ENCODE measurements at places on chromosomes 11 and 22.

GRCh38 chr11:999009-999408, 37.5 kb downstream of the MUC6 start:
- no peak for DNase-seq

- DNase-seq = no peak
These were observed 2.4 kb downstream of the CCDC188 start for GRCh38 chr22:20148414-20148813.

DNA sequence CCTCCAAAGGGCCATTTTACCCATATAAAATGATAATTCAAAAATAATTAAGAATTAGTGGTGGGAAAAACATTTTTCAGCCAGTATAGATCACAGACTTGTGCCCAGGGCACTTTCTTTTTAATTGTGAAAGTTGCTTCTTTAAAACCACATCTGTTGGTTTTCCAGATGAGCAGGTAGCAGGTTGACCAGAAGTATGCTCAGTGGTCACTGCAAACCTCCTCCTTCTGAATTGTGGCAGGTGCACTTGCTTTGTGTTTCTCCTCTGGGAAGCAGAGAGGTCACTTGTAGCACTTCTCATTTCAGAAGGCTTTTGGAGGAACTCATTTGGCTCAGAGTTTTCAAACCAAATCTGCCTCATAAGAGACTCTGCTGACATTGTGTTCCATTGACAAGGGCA, 24.6 kb upstream of the CWF19L2 start:
- no peak for DNase-seq

DNA sequence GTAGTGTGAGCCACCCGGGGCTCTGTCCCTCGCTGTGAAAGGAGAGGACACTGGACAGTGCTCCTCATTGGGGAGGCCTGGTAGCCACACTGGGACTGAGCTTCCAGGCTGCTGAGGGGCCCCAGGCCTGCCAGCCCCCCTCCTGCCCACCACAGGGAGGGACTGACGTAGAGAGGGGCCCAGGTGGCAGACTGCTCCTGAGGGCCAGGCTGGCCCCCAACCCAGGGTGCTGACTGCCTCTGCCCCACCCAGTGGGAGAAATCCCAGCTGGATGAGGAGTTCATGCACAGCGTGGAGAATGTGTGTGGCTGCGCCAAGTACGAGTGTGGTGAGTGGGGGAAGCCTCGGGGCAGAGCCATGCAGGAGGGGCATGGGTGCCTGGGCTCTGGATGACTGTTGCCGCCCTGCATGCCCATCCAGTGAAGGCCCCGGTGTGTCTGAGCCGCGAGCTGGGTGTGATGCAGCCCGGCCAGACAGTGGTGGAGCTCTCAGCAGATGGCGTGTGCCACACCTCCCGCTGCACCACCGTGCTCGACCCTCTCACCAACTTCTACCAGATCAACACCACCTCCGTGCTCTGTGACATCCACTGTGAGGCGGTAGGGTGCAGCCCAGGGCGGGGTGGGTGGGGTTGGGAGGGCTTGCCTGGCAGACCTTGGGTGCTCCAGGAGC, 78.7 kb upstream of the MYOD1 start:
- no peak for DNase-seq

DNA sequence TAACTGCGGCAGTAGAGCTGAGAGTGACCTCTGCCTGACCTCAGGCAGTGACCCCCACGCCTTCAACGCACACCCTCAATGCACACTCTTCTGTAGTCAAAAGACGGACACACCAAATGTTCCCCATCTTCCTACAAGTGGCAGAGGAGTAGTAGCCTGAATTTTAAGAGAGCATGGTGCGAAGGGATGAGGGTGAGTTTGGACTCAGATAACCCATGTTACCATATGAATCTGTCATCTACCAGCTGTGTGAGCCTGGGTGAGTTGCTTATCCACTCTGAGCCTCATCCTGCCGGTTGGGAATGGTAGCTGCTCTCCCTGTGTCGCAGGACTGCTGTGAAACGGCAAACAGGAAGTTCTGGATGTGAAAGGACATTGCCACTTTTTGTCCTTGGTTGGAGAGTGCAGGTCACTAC, 20.6 kb upstream of the ROBO3 start:
- no peak for DNase-seq

DNA sequence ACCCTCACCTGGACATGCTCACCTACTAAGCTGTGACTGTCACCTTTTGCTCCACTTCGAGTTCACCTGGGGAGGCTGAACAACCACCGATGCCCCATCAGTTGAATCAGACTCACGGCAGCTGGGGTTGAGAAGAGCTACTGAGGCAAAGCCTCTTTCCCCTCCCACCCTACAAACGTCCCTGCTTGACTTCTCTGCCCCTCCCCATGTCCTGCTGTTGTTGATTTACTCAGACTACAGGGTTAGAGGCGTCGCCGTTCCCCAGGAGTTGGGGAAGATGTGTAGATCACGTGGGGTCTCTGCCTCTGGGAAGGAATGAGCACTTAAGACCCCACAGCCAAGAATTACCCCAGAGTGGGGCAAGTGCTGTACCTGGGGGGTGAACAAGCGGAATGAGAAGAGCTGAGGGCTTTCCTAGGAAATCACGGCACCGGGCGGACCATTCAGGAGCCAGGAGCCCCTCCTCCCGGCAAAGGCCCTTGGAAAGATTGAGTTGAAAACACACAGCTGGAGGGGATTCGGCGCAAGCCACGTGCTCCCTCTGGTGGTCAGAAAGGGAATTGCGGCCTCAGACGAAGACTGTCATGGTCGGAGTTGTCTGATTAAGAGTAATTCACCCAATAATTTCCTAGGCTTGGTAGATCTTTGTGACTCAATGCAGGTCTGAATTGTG, 7.0 kb downstream of the FXYD2 start:
- peak; percentile 80 for DNase-seq

DNA sequence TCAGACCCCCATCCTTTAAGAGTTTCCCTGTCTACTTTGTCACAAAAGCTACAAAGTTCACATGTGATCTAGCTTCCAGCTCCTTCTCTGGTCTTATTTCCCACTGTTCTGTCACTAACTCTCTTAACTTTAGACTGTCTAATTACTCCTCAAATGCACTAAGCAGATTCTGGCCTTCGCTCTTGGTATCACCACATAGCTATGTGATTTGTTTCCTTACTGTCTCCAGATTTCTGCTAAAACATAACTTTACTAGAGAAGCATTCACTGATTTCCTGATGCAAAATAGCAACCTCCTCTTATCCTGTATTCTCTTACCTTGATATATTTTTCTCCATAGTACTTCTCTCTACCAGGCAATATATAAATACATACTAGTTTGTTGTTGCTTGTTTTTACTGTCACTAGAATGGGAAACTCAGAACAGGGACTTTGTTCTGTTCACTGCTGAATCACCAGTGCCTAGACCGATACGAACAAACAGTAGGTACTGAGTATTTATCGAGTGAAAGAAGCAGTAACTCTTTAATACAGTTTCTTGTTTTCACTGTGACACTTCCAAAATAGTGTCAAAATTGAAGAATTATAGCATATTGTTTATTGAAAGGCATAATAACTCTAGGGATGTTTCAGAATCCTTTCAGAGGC, 205.6 kb downstream of the DDX10 start:
- no peak for DNase-seq

DNA sequence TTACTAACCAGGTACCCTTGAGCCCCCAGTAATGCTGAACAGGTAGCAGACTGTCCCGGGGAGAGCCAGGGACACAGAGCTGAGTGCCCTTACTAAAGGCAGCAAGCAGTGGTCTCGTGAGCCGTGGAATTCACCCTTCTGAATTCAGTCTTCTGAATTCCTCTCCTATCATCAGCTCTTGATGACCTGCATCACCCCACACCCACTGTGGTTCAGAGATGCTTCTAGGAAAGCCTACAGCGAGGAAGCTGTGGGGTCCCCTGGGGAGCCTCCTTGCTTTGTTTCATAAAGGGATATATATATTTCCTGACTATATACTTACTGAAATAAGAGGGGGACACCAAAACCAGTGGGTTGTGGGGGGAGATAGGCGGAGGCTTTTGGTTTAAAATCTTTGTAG, 2.6 kb downstream of the SPATA19 start:
- peak; percentile 3 for DNase-seq

DNA sequence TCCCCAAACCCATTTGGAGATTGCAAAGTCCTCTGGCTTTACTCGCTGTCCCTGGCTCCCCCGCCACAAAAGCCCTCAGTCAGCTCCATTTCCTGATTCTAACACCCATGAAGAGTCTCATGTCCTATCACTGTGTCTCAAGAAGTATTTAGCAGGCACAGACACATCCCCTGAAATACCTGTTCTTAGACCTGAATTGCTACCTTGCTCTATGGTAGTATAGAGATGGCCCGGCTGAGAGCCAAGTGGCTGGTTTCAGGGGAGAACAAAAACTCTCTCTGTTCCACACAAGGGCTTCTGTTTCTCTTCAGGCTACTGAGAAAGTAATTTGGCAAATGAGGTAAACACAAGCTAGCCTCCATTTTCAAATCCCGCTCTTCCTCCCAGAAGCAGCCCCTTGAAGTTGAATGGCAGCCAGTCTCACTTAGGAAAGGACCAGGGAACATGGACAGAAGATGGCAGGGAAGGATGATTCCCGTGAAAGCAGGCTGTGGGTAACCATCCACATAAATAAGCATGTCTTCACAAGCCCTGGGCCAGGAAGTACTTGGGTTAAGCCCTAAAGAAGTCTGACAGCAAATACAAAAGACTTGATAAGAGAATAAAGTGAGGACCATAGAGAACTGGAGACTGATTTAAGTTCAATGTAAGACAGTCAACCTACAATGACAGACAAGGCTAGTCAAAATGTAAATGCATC, 137.8 kb downstream of the C11orf58 start:
- no peak for DNase-seq

GRCh38 chr11:15976433-15977045, 379.8 kb downstream of the SOX6 start:
- no peak for DNase-seq

DNA sequence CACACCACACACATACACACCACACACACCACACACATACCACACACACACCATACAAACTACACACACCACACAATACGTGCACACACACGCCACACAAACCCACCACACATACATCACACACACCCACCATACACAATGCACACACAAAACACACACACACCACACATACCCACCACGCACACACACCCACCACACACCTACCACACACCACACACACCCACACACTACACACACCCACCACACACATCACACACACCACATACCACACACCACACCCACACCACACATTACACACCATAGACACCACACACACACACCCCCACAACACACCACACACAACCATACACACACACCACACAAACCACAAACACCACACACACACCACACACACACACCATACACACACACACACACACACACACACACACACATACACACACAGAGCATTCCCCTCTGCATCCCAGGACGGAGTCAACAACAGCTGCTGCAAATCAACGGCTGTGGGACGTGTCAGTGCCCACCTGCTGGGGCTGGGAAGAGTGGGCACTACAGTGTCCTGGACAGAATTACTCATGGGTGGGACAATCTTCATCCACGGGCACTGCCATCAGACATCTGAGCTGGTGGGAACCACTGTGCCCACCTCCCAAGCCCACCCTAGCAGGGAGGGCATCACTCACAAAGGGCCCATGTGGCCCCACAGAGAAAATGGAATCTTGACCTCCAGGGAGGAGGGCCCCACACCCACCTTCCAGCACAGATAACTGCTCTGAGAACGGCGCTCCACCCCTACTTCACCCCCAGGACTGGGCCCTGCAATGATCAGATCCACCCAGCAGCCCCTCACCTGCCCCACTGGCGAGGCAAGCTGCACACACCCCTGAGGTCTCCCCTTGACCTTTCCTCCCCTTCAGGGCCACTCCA, 8.4 kb downstream of the TP53I11 start:
- no peak for DNase-seq
